ENCODE measurements at places on chromosomes 7 and 10.

DNA sequence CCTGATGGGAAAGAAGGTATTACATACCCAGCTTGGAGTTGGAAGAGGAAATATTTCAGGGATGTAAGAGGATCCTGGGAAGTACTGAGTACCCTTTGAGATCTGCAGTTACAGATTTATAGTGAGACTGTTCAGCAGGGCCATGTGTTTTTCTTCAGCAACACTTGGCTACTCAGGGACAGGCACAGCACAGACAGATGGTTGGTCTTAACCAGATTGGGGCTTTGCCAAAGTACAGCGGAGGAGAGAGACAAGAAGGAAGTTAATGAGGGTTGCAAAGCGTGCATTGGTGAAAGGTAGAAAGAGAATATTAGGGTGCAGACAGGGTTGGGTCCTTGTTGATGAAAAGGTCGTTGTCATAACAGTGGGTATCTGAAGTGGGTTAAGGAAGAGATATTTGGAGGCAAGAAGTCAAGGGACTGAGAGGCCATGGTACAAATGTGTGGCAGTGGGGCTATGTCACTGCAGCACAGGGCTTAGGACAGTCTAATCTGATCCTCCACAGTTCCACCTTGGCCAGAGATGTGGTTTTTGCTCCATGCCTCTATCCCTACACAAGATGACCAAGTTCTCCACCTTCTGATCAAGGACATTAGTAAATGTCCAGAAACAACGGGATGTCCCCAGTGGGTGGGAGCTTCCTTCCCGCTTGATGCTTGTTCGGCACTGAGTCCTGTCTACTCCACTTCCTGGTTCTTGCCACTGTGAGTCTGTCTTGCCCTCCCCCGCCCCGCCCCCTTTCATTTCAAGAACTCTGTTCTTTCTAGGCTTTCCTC lies 18.9 kb upstream of the DNAJC1 start:
- DNase-seq, result no peak

- no peak for DNase-seq
These were observed 19.6 kb downstream of the CABCOCO1 start for GRCh38 chr10:61682323-61682722.

- no peak for DNase-seq
These were observed 41.4 kb downstream of the INSYN2A start for GRCh38 chr10:127154831-127155620.

DNA sequence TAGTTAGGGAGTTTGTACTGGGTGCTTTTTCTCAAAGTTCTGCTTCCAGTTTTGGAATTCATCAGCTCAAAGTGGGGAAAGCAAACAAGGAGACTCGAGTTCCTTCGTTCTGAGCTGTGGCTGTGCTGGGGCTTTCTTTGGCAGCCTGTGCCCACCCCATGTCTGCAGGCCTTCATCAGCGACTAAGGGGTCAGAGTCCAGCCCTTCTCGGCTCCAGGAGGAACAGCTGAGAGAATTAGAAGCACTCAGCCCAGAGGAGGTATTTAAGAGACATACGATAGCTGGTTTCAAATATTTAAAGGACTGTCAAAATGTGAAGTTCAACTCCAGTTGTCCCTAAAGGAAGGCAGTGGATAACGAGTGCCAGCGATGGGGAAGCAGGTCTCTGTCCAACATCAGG lies 41.3 kb downstream of the SH3PXD2A start:
- DNase-seq, result no peak

DNA sequence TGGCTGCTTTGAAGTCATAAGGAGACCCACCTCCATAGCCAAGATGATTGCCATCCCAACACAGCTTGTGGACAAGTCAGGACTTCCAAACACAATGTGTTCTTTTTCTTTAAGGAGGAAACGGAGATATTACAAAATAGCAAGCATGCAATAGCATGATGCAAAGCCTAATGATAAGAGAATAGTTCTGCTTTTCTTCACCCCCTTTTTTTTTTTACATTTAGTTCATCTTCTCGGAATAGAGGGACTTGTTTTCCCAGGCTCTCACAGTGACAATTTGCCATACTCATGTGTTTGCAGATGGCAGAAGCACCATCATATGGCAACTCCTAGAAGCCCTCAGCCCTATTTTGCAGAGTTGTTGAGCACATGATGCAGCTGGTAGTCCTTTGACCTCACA lies 119.8 kb downstream of the ITGB8 start:
- no peak for DNase-seq

GRCh38 chr10:125226823-125227222 lies 66.5 kb upstream of the CTBP2 start:
- no peak for DNase-seq

DNA sequence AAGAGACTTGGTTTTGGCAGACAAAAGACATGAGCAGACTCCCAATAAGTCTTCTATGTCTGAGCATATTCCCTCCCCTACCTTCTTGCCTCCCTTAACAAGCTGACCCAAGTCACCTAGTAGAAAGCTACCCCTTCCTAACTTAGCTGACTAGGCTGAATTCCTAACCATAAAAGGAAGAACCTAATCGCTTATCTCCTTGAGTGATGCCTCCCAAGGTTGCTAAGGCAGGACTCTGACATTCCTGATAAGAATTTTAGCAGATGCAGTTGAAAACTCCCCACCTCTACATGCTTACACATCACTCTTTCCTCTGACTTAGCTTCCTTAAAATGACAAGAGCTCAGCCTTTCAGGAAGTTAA lies 704.7 kb upstream of the MBL2 start:
- DNase-seq, result no peak

GRCh38 chr7:35331730-35332678 lies 78.1 kb upstream of the TBX20 start:
- DNase-seq, result no peak
